Fibroblast of the conjunctiva (primary cell): ENCODE measurements at places on chromosomes 6 and 20.
A peak's percentile ranks its signal among the peaks of the same experiment; 100 is the strongest.

DNA sequence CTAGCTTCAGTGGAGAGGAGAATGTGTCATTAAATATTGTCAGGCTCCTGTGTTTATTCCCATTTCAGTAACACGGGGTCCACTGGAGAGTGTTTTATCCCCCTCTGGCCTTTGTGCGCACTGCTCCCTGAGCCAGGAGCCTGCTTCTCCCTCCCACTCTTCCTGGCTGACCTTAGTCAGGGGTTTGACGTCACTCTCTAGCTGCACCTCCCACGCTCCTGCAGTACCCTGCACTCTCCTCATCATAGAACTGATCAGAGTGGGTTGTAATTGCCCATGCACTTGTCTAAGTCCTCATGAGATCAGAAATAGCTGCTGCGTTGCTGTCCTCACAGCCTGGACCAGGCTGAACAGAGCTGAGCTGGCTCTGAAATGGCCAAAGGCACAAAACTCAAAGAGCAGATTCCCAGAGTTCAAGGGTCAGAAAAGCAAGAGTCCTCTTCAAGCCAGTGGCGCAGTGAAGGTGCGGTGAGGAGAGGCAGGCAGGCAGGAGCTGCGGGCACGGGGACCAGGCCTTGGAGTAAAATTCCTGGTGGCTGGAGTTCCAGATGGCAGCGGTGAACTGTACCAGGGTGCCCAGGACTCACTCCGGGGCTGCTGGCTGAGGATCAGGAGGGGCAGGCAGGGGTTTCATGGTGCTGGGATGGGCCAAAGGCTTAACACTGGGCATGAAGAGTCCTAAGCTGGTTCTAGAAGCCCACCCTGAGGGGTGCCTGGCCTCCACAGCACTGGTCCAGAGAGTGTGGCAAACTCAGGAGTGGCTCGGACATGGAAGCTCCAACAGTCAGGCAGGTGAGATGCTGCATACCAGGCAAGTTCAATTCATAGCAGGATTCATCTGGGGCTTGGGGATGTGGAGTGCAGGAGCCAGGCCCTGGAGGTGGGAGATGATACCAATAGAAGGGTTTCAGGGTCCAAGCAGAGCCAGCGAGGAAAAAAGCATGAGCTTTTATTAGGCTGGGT is 170.9 kb downstream of the SCP2D1 start:
- DNase-seq, result no peak

GRCh38 chr6:111407686-111408085 is 75.3 kb downstream of the REV3L start:
- DNase-seq, result no peak

GRCh38 chr6:45966340-45966739 is 49.3 kb downstream of the CLIC5 start:
- DNase-seq, result no peak

DNA sequence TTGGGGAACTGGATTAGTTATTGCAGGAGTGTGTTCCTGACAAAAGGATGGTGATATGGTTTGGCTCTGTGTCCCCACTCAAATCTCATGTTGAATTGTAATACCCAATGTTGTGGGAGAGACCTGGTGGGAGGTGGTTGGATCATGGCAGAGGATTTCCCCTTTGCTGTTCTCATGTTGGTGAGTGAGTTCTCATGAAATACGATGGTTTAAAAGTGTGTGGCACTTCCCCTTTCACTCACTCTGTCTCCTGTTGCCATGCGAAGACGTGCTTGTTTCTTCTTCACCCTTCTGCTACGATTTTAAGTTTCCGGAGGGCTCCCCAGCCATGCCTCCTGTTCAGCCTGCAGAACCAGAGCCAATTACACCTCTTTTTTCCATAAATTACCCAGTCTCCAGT is 16.2 kb upstream of the TREM1 start:
- no peak for DNase-seq

DNA sequence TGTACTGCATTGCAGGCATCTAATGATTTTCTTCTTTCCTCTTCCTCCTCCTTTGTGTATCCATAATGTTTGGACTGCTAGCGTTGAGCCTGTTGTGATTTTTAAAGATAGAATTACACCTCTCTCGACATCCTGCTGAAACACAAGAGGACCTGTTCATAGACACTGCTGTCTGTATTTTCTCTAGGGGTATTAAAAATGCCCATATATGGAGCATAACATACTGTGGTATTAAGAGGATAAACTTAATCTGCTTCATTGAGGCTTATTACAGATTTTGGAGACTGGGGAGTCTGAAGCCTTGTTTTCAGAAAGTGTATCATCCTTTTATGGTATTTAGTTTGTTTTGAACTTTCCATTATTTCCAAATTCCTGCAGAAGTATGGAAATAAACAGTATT is 414.3 kb downstream of the CDKAL1 start:
- DNase-seq, result no peak

- DNase-seq, result no peak
Measured at GRCh38 chr6:166998256-166999144, 697 bp upstream of the CEP43 start.

- peak; percentile 61 for DNase-seq
Measured at GRCh38 chr6:110944681-110945151, 13.8 kb upstream of the GTF3C6 start.

DNA sequence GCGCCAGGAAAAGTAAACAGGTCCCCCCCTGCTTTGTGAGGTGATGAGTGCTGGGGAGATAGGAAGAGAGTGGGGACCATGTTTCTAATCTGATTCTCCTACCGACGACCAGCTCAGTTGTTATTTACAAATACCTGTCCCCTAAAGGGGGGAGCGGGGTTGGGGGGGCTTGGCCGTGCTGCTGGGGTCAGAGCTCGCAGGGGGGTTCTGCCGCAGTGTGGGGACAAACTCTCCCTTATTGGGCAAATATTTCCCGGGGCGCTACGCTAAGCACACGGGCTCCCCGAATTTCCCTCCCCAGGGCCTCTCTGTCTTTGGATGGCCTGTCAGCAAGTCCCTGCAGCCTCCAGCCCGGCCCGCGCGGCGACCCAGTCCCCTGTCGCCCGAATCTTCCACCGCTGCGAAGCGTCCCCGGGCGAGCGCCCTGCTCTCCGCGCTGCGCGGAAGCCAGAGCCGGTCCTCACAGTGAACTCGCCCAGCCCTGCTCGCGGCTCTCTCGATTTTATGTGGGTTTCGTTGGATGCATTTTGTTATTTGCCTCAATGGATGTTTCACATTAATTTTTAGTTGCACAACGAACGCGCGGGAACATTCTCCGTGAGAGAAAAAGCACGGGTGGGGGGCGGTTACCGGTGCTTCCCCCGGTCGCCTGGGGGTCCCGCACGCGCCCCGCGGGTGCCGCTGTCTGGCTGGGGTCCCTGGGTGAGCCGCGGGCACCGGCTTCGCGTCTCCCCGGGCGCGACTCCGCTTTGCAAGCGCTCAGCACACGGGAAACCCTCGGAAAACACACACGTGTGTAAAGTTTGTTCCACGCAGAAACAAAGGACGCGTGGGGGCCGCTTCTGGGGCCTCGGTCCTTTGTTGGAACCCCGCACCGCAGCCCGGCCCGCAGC is 1.5 kb upstream of the STX16 start:
- DNase-seq, result no peak

GRCh38 chr6:169237496-169238134 is 16.0 kb downstream of the THBS2 start:
- DNase-seq, result no peak

DNA sequence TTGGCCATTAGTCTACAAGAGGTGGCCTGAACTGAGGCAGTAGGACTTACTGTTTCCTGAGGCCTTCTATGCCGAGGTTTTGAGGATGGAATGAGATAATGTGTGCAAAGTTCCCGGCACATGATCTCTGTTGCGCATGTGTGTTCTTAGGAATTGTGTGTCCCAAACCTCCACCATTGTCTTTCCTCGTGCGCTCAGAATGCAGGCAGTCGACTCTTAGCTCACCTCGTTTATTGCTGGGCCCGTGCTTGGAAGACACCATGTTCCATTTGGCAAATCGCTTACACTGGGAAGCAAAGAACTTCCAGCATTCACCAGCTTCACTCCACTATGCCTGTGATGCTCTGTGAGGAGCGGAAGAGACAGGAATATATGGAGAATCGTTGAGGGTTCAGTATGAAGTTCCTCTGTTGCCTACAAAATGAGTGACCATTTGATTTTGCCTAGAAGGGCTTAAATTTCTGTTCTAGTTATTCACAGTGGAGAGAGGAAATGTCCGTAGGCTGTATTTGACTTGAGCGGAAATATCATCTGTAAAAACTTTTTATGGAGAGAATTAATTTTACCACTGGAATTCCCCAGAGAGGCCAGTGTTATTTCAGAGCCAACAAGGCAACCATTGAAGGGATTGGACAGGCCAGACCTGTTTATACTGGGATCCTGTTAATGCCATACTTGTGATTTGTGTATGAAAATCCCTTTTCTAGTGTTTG is 75.7 kb upstream of the CLDN20 start:
- no peak for DNase-seq

DNA sequence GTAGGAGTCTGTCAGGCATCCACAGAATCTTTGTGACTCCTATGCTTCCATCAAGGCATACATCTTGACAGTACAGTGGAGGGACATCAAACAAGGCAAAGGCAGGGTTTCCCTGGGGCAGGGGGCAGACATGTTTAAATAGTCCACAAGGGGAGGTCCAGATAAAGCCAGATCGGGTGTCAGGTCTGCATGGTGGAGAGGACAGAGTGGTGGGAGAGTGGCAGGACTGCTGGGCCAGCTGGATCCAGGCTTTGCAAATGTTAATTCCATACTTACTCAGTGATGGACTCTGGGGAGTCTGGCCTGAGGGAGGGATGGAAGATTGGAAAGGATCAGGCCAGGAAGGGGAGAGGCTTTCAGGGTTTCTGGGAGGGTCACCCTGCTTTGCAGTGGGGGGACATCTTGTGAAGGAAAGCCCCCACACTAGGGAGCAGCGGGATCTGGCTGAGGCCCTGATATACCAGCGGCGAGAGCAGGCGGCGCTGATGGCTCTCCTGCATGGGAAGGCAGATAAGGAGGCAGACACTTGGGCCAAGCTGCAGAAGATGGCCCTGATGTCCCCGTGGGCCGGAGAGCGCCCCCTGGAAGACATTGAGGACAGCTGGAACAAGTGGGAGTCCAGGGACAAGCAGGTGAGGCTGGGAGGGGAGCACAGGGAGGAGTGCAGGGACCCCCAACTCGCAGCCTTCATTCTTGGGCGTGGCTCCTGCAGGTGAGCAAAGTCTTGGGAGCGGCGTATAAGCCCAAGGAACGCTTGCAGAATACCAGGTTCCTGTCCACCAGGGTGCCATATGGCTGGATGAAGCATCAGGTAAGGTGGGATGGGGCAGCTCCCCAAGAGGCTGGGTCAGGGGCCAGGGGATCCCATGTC is 44.6 kb downstream of the SUN5 start:
- no peak for DNase-seq

DNA sequence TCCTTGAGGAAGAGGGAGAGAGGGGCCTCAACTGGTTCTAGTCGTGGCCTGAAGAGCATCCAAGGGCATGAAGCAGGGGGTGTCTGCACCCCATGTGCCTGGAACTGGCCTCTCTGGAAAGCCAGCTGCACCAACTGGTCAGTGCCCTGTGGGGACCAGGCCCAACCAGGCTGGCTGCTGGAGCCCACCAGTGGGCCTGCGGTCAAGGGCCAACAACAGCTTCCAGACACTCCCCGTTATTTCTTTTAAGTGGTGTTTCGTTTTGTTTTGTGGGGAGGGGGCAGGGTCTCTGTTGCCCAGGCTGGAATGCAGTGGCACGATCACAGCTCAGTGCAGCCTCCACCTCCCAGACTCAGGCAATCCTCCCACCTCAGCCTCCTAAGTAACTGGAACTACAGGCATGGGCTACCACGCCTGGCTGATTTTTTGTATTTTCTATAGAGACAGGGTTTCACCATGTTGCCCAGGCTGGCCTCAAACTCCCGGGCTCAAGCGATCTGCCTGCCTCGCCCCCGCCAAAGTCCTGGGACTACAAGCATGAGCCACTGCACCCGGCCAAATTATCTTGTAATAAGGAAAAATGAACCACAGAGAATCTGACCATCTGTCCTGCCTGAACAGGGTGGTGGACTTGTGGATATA is 11.9 kb upstream of the C20orf144 start:
- no peak for DNase-seq

GRCh38 chr20:3590164-3590563 is 73.0 kb downstream of the GFRA4 start:
- no peak for DNase-seq

GRCh38 chr20:14922503-14923267 is 585.3 kb upstream of the FLRT3 start:
- DNase-seq, result no peak

DNA sequence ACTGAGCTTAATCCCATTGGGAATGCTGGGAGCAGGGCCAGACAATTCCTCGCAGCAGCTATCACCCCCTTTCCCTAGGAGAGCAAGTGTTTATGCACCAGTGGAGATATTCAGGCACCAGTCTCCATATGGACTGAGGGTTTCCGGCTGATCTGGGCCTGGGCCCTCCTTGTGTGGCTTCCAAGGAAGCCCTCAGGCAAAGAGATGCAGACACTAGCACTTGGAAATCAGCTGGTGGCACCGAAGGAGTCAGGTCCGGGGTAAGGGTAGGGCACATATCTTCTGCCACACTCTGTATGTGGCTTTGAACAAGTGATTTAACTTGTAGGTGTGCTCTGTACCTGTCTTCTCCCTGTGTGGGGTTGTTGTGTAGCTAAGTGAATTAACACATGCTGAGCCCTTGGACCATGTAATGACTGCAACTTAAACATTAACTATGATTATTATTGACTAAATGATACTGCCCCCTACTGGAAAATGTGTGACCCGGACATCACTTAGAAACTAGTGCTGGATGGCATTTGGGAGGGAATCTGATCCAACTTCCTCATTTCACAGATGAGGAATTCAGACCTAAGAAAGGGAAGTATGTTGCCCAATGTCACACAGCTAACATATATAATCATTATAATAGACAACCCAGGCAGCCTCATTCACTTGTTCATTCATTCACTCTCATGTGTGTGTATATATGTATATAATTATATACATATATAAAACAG is 19.3 kb upstream of the WFDC2 start:
- DNase-seq, result peak; percentile 21

GRCh38 chr6:100440935-100441334 is 23.8 kb downstream of the SIM1 start:
- no peak for DNase-seq

DNA sequence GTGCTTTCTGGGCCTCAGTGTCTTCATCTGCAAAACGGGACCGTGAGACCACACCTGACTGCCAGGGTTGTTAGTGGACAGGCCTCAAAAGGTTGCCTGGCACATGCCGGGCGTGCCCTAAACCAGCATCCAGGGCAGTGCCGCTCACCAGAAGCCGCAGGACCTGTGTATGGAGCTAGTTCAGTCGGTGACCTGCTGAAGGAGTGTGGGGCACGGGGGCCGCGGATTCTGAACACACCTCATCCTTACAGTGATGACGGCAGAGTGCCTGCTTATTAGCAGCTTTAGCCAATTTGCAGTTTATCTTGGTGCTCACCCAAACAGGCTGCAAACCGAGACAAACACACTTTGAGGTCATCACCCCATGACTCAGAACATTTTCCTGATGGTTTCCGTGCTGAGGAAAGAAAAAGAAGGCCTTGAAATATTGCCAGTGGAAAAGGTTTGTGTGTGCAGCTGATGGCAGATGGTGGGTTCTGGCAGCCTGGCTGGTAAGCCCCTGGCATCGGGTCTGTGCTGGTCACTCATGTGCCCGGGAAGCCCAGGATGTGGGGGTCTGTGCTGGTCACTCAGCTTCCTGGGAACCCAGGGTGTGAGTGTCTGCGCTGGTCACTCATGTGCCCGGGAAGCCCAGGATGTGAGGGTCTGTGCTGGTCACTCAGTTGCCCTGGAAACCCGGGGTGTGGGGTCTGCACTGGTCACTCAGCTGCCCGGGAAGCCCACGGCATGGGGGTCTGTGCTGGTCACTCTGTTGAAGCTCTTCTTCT is 153.8 kb downstream of the ERMARD start:
- DNase-seq, result peak; percentile 6
